ENCODE measurements at places on chromosomes 16 and 17.
A peak's percentile ranks its signal among the peaks of the same experiment; 100 is the strongest.

GRCh38 chr17:2083613-2084035, 28.7 kb downstream of the HIC1 start:
- DNase-seq: no peak

DNA sequence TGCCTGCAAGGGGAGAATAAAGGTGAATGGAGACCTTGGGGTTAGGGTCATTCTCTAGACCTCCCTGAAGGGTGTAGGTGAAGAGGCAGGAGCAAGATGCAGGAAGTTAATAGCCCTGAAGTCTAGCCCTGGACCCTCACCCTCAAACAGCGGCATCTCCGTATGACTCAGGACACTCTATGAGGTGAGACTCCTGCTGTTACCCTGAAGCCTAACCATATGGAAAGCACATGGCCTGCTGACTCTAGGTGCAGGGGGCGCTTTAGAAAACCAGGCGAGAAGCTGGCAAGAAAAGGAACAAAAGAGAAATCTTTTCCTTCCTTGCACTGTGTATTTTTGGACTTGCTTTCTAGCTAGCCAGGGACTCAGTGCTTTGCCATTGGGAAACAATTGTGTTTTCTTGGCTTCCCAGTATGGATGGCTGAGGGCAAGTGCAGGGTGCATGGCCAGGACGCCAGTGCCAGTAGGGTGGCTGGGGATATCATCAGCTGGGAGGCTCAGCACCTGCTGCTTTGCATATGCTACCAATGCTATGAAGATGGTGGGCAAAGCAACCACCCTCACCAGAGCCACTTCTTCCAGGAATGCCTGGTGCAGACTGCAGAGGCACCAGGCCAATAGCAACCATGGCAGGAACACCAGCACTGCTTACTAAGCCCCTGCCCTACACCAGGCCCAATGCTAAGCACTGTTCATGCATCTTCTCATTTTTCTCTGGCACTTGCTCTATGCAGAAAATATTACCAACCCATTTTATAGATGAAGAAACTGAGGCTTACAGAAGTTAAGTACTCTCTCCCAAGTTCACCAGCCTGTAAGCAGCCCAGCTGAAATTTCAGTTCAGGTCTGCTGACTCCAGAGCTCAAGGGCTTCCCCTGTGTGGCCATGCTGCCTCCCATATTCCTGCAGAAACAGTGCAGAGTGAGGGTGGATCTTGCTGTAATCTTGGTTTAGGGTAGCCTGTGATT, 425.1 kb downstream of the SLC39A11 start:
- no peak for DNase-seq

- DNase-seq: no peak
These were observed 11.2 kb downstream of the PRAC1 start for GRCh38 chr17:48711128-48711527.

DNA sequence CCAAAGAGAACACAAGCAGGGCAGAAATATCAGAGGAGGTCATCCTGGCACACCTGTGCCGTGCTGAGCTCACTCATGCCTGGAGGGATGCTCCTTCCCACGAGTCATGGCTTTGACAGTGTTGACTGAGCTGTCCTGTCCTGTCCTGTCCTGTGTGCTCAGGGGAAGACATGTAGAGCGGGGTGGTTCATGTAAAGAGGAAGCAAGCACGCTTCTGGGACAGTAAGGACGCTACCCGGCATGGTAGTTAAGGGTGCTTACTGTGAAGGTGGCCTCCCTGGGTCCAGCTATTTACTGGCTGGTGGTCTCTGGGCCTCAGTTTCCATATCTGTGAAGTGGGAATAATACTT, 398 bp downstream of the LGALS9 start:
- no peak for DNase-seq

GRCh38 chr16:30113711-30114333, 485 bp upstream of the GDPD3 start:
- DNase-seq: peak; percentile 64

GRCh38 chr16:87548046-87548445, 54.3 kb upstream of the JPH3 start:
- no peak for DNase-seq

DNA sequence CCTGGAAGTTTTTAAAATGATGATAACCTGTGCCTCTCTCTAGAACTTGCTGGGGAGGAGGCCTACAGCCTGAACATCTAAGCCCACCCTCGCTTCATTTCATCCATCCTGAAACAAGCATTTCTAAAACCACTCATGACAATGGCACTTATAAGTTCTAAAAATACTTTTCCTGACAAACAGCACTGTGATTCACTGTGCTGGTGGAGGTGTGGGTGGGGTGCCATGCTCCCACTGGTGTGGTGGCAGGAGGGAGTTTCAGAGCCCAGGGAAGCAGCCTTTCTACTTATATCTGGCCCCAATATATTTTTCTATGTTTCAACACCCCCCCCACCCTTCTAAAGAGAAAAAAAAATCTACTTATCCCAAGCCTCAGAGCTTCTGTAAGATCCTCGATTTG, 52.6 kb downstream of the RAB11FIP4 start:
- DNase-seq: no peak

- no peak for DNase-seq
These were observed 17.1 kb downstream of the MYO1C start for GRCh38 chr17:1475321-1475854.

DNA sequence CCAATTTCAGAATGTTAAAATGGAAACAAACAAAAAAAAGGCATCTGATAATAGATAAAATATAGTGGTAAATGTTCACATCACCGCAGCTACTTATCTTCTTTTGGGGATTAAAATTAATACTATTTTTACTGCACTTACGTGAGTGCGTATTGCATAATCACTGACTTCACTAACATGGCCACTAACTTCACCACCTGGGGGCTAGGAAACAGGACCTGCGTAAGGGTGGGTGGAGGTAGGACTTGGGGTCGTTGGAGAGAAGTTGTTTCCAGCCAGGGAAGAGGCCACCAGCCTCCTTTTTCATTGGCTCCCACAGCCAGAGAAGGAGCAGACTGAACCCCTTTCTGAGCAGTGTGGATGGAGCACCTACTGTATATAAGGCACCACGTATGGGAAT, 166.4 kb downstream of the SALL1 start:
- DNase-seq: no peak

GRCh38 chr17:63332286-63332685, 113.8 kb downstream of the CYB561 start:
- DNase-seq: no peak

All from RKO (cell line).